Activated gamma-delta T cell treated with Interleukin-2 at 50 U/mL for 16 hours (primary cell): ENCODE measurements at places on chromosomes 12 and 14.
A peak's percentile ranks its signal among the peaks of the same experiment; 100 is the strongest.

GRCh38 chr12:123232472-123232806, 502 bp downstream of the MPHOSPH9 start:
- DNase-seq = no peak

GRCh38 chr12:113173081-113173698, 12.1 kb downstream of the DDX54 start:
- no peak for DNase-seq

GRCh38 chr14:77124345-77125280, 17.0 kb downstream of the ZDHHC22 start:
- DNase-seq = peak; percentile 63

GRCh38 chr12:68332728-68333630, 817 bp upstream of the MDM1 start:
- DNase-seq = no peak

GRCh38 chr14:89616425-89616824, 199.4 kb upstream of the FOXN3 start:
- no peak for DNase-seq

DNA sequence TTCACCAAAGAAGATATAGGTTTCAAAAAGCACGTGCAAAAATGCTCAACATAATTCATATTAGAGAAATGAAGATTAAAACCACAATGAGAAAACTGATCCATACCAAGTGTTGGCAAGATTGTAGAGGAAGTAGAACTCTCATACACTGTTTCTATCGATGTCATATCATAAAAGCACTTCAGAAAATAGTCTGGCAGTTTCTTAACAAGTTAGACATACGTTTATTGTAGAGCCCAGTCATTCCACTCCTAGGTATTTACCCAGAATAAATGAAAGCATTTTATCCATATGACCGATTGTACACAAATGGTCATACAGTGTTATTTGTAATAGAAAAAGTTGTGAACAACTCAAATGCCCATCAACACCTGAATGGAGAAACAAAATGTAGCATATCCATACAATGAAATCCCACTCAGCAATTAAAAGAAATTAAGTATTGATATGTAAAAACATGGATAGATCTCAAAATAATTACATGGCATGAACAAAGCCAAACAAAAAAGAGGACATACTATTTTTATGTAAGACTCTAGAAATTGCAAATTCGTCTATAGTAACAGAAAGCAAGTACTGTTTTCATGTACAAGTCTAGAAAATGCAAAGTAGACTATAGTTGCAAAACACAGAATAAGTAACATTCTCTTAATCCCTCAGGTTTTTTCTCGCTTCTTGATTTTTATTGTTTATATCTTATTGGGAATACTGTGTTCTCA, 41.0 kb downstream of the USP15 start:
- DNase-seq = no peak

DNA sequence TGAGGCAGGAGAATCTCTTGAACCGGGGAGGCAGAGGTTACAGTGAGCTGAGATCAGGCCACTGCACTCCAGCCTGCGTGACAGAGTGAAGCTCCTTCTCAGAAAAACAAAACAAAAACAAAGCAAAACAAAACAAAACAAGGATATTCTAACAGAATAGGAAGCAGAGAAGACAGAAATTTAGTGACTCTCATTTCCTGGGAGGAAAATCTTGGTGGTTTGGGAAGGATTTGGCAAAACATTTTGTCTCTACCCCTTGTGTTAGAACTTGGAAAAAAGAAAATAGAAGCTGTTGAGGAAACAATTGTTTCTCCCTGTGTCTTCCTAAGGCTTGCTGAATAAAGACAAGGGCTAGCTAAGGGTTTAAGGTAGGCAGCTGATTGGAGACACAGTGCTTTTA, 79.7 kb upstream of the PTPRR start:
- DNase-seq = no peak

GRCh38 chr14:33714527-33715226, 236.2 kb downstream of the EGLN3 start:
- no peak for DNase-seq

GRCh38 chr12:124928095-124928911, 13.9 kb upstream of the UBC start:
- DNase-seq = no peak

DNA sequence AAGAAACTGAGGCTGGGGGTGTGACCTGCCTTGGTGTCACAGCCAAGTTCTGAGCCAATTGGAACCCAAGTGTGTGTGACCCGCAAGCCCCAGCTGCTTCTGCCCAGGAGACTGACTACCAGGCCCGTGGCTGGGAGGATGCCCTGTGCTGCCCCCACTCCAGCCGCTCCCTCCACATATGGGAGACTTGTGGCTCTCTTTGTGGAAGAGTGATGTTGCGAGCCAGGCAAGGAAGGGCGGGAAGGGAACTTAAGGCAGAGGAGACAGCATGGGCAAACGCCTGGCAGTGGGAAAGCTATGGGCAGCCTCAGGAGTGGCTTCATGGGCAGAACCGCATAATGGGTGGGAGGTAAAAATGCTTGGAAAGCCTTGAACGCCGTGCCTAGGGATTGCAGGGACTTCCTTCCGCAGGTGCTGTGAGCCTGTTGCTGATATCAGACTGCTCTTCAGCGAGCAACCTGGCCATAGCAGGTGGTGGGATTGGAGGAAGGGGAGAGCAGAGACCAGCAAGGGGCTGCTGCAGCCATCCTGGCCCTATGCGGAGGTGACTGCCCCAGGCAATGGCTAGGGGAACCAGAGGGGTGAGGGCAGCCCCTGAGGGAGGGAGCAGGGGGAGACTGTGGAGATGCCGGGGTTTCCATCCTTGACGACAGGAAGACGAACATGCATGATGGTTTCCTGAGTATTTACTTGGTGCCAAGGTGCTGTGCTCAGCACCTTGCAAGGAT, 115.7 kb downstream of the LGMN start:
- no peak for DNase-seq

DNA sequence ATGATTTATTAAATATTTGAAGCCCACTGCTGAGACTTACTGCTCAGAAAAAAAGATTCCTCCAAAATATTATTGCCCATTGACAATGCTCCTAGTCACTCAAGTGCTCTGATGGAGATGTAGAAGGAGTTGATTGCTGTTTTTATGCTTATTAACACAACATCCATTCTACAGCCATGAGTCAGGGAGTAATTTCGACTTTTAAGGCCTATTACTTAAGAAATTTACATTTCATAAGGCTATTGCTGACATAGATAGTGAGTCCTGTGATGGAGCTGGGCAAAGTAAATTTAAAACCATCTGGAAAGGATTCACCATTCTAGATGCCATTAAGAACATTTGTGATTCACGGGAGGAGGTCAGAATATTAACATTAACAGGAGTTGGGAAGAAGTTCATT, 5.2 kb downstream of the KCNJ8 start:
- no peak for DNase-seq

GRCh38 chr12:80810874-80811273, 94.2 kb downstream of the MYF5 start:
- no peak for DNase-seq

GRCh38 chr12:46271863-46272262, 3.0 kb upstream of the SLC38A1 start:
- DNase-seq = no peak

DNA sequence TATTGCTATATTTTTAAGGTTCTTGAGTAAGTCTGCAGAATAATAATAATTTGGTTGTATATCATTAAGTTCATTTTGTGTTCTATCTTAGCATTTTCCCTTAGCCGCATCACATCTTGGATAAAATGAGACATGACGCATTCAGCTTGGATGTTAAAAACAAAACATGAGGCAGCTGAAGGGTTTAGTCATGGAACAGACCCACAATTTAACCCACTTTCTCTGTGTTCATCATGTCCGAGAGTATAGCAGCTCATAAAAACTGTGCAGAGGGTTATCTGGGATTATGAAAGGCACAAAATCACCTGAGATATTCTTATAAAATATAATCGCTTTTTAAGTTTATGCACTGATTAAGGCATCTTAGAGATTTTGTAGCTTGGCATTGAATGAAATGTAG, 219.3 kb downstream of the TRHDE start:
- no peak for DNase-seq

GRCh38 chr12:113838896-113839295, 127.2 kb downstream of the RBM19 start:
- no peak for DNase-seq

DNA sequence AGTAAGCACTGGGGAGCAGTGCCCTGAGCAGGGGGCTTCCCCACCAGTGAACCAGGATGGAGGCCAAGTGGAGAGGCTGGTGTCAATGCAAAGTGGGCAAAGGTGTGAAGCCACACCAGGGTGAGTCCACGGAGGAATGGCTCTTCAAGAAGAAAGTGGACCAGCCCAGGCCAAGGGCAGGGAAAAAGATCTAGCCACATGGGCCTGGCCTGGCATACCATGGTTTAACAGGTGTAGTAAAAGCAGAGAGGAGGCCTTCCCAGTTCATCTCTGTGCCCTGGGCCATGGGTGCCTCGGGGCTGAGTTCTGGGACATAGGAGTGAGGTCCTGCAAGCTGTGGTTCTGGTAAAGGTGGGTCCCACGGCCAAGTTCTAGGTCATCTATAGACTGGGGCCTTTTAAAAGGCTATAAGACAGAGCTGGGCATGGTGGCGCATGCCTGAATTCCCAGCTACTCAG, 153.4 kb downstream of the DPF3 start:
- no peak for DNase-seq

- peak; percentile 36 for DNase-seq
Measured at GRCh38 chr12:120584343-120585149, 3.3 kb upstream of the POP5 start.

GRCh38 chr12:47818467-47819137, 1.1 kb downstream of the HDAC7 start:
- peak; percentile 43 for DNase-seq

DNA sequence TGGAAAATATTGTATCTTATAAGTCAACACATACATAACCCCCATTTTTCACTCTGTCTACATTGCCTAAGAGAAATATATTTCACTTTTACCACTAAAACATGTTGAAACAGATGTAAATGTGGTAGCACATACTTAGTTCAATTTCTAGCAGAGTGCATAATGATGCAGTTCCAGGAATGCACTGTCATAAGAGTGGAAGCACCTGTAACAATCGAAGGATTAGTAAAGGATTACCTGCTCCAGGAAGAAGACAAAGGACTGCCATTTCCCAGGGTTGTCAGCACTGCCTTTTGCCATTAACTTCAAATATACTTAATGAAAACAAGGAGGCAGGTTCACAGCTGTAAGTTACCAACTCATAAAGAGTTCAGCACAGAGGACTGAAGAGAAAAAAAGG, 24.6 kb downstream of the DAD1 start:
- DNase-seq = no peak

GRCh38 chr14:75522224-75522982, at the start of gene BATF:
BATF (plus strand) TSS chr14:75522469; CDS start chr14:75522683, 214 bp downstream.
- DNase-seq = peak; percentile 64

- DNase-seq = no peak
Measured at GRCh38 chr14:53814392-53814791, 142.2 kb downstream of the BMP4 start.

- DNase-seq = no peak
Measured at GRCh38 chr14:22227084-22227483, 361.9 kb downstream of the DAD1 start.

DNA sequence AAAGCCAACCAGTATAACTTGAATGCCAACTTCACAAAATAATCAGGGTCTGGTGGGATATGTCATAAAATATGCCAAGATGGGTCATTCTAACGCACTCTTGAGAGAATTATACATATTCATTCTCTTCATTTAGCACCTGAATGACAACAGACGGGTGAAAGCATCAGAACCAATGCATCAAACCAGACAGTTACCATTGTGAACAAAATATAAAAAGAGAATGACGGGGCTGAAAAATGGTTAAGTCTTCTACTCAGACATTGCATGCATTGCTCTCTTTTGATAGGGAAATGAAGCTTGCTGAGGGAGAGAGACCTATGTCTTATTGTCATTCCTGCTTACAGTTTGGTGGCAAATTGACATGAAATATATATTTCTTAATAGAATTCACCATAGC, 702.1 kb downstream of the NOVA1 start:
- DNase-seq = no peak

GRCh38 chr12:96077081-96077480, 41.7 kb upstream of the LTA4H start:
- no peak for DNase-seq

DNA sequence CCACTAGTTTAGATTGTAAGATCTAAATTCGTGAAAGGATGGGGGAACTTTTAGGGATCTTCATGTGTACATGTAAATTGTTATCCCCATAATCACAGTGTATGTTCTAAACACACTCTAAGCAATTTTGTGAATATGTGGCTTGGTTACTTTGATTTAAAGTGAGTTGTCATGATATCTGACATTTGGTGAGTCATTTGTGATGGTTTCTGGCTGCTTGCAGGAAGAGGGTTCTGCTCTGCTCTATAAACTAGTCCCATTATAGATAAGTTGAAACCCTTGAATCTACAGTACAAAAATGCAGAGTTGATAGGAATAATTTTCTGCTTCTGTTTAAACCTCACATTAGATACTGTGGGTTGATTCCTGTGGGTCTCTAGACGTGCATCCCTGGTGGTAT, 14.8 kb downstream of the GUCY2C start:
- no peak for DNase-seq

DNA sequence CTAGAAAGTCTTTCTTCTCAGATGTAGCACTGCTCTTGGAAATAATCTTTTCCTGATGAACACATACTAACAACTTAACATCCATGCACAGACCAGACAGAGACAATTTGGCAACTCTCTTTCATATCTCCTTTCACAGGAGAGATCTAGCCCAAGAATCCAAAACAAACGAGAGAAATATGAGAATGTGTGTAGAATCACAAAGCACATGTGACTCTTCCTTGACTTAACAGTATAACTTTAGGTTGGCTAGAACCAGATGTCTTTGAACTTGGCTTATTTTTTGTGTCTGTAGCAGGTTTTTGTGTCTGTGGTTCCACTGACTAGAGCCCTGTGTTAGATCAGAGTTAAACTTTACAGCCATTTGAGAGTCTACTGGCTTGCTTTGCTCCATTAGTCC, 114.2 kb downstream of the STXBP6 start:
- DNase-seq = no peak

GRCh38 chr12:50188241-50188781, 21.1 kb upstream of the CERS5 start:
- DNase-seq = no peak

GRCh38 chr12:77256956-77257355, 191.6 kb upstream of the E2F7 start:
- no peak for DNase-seq

GRCh38 chr12:93762912-93763553, 85.9 kb downstream of the CRADD start:
- DNase-seq = no peak

DNA sequence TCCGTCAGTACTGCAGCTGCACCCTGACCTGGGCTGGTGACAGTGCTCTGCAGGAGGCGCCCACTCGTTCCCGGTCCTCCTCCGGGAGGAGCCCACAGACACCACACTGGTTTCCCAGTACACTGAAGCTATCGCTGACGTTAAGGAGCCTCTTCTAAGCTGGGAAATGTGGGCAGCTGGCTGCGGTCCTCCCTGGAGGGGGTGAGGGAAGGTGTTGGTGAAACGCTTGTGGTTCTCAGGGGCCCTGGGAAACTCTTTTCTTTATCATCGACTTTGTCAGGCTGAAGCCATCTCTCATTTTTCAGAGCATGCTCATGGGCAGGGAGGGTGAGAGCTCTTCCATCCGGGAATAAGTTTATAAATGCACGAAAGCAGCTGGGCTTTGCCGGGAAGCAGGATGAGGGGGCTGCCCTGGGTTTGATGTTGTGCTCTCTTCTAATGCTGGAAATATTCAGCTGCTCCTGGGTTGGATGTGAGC, 176.0 kb downstream of the CHST11 start:
- DNase-seq = no peak
